A549 treated with ZK216348 at 1 μM for 4 hours (cell line): ENCODE measurements at places on chromosomes 4 and X. TPM values are rescaled to one million over a fixed set of nuclear protein-coding genes. Genes with fewer than 3 reads are reported as not detected.

SHOX gene
- not detected in 5 replicates for total RNA-seq

XG gene
- not detected in 5 replicates for total RNA-seq

FMR1NB gene
- total RNA-seq: not detected in 5 replicates

NR3C2 gene
- total RNA-seq: not detected in 5 replicates

GPC3 gene
- not detected in 5 replicates for total RNA-seq

SCRG1 gene
- total RNA-seq: not detected in 5 replicates

AMMECR1 gene
- 4.4 to 7.7 TPM (median 6.3 TPM) in 5 replicates for total RNA-seq

DDX60 gene
- 1.5 to 3.6 TPM (median 2.1 TPM) in 5 replicates for total RNA-seq

SATL1 gene
- total RNA-seq: not detected in 5 replicates

NAAA gene
- 20.1 to 25.7 TPM (median 21.9 TPM) in 5 replicates for total RNA-seq

HHIP gene
- total RNA-seq: 0.72 to 1.6 TPM (median 1.3 TPM) in 5 replicates

GAGE12H gene
- not detected in 5 replicates for total RNA-seq

SLC10A6 gene
- total RNA-seq: not detected in 5 replicates

ODAM gene
- total RNA-seq: not detected in 5 replicates

CENPE gene
- total RNA-seq: 4.0 to 8.9 TPM (median 7.3 TPM) in 5 replicates

PABPC1L2A gene
- not detected in 5 replicates for total RNA-seq

RAI2 gene
- 0.11 to 0.40 TPM (median 0.21 TPM) in 4 of 5 replicates, not detected in the other for total RNA-seq

FHIP1A gene
- 0.07 to 0.47 TPM (median 0.18 TPM) in 5 replicates for total RNA-seq

PRR32 gene
- not detected in 5 replicates for total RNA-seq

SMIM10L2A gene
- total RNA-seq: 0.13 to 0.23 TPM (median 0.18 TPM) in 5 replicates

NWD2 gene
- not detected in 5 replicates for total RNA-seq

IRF2 gene
- 8.9 to 11.9 TPM (median 11.0 TPM) in 5 replicates for total RNA-seq

NMU gene
- total RNA-seq: 0.32 to 0.56 TPM (median 0.54 TPM) in 5 replicates

NUDT9 gene
- total RNA-seq: 24.6 to 31.0 TPM (median 27.4 TPM) in 5 replicates

HSFX3 gene
- not detected in 5 replicates for total RNA-seq

ASB12 gene
- total RNA-seq: not detected in 5 replicates

HSD17B13 gene
- 0.07 to 0.13 TPM in 2 of 5 replicates, not detected in the others for total RNA-seq

TAF7L gene
- 0.11 TPM in 2 of 5 replicates, not detected in the others for total RNA-seq

RAP1GDS1 gene
- total RNA-seq: 18.7 to 30.4 TPM (median 24.5 TPM) in 5 replicates

GAB3 gene
- total RNA-seq: 0.21 to 1.9 TPM (median 0.70 TPM) in 5 replicates

SERTM2 gene
- total RNA-seq: not detected in 5 replicates
